ENCODE measurements at places on chromosomes 2 and 18. TPM values are rescaled to one million over a fixed set of nuclear protein-coding genes. Genes with fewer than 3 reads are reported as not detected.

The APLF gene
- total RNA-seq: 3.3 TPM

GRCh38 chr2:37523814-37524362 lies 147.6 kb downstream of the CDC42EP3 start:
- DNase-seq: no peak

DNA sequence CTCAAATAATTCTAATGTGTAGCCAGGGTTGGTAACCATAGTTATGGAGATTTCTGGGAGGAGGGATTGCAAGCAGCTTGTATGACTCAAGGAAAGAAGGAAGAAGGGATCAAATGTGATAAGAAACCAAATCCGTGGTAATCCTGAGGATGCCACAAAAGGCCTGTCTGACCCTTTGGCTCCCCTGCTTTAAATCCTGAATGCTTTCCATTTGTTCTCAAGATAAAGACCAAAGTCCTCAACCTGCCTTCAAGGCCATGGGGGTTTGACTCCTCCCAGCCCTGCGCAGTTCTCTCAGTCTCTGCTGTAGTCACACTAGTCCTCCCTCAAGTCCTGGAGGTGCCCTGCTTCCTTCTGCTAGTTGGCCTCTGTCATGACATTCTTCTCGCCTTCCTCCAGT lies 74.0 kb downstream of the SUMO1 start:
- DNase-seq: no peak

- DNase-seq: no peak
Measured at GRCh38 chr2:150963336-150963735, 298.3 kb downstream of the RBM43 start.

The VIL1 gene
- 0.73 TPM for total RNA-seq

The PROKR1 gene
- total RNA-seq: not detected

- no peak for DNase-seq
Measured at GRCh38 chr2:53802617-53803151, 15.8 kb downstream of the ERLEC1 start.

DNA sequence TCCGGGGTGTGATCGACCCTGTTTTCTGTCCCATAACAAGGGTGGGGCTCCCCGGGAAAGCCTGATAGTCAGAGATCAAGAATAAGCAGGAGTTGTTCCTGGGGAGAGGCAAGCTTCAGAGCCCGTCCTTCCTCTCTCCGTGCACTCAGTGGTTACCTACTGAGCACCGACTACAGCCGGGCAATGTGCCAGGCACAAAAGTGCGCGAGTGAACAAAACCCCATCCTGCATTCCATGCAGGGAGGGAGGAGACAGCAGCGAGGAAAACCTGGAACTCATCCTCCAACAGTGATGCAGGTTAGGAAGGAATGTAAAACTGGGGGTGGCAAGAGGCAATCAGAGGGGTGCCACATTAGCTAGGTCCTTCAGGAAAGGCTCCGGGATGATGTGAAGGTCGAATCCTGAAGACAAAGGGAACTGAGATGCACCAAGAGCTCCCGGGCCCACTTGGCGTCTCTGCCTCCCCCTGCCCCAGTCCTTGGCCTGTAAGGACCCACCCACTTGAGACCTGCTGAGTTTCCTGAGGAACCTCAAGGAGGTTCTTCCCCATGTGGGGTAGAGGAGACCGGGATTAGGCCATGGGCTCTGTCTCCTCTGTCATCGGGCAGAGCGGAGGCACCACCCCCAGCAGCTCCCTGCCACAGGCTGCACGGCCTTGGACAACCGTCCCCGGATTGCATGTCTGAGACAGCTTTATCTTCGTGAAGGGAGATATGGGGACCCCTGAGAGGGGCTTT lies 198.2 kb downstream of the NDUFA10 start:
- DNase-seq: peak; percentile 28

GRCh38 chr2:113050921-113051895 lies 1.5 kb downstream of the IL36B start:
- DNase-seq: no peak

All from activated CD8-positive, alpha-beta memory T cell treated with anti-CD3 and anti-CD28 coated beads, Interleukin-2, amount 10 ng/mL, durations not matched to agents 7 days and 5 days (primary cell).